ENCODE measurements at places on chromosomes 2 and 18.

DNA sequence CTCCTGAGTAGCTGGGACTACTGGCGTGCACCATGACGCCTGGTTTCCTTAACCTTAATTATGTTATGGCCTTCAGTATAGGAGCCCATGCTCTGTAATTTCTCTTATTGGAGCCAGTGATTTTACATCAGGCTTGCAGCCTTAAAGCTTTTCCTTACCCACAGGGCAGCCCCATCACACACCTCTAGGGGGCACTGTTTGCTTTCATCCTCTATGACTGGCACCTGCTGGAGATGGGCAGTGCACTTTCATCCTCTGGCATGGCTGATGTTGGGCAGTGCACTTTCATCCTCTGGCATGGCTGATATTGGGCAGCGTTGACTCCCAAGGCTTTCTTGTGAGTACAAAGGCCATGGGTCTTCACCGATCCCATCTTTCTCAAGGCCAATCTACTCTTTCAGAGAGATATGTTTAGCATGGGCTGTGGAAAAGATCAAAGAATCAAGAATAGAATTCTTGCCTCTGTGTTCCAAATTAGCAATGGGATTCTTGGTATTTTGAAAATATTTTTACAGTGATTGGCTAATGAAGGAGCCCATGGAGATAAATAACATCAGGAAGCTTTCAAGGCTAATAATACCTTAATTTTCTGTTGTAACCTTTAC is 80.7 kb upstream of the MEX3C start:
- DNase-seq: peak; percentile 74

GRCh38 chr2:51516667-51517066 is 484.7 kb upstream of the NRXN1 start:
- DNase-seq: no peak

DNA sequence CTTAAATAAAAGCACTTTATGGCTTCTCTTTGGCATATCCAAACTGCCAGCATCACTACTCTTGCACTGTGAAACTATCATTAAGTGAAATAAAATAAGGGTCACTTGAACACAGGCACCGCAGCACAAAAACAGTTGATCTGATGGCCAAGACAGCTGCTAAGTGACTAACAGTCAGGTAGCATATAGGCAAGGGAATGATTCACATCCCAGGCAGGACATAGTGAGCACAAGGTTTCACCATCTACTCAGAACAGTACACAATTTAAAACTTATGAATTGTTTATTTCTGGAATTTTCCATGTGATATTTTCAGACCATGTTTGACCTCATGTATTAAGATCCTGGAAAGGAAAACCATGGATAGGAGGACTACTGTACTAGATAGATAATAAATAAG is 214.2 kb downstream of the MREG start:
- no peak for DNase-seq

DNA sequence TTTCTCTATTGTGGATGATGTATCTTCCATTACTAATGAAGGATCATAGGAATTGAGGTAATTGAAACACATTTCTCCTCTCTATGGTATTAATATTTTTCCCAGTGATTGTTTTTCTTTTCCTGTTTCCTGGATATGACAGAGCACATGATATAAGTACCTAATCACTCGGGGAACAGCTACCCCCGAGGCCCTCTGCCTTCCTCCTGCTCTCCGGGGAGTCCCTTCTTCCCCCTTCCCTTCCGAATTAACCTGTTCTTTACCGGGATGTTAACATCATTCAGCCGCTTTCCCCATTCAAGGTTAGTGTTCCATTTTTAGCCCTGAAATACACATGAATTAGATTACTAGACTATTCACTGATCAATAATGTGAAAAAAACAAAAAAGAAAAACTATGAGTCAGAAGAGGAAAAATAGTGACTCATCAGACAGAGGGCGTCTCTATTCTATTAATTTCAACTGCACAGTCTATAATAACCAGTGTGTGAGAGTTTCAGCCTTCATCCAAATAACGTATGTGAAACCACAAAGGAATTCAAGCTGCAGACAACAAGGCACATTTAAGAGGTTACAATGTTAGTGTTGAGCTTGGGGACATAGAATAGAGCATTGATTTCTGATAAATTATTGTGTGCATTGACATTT is 450.8 kb downstream of the DLGAP1 start:
- DNase-seq: no peak

DNA sequence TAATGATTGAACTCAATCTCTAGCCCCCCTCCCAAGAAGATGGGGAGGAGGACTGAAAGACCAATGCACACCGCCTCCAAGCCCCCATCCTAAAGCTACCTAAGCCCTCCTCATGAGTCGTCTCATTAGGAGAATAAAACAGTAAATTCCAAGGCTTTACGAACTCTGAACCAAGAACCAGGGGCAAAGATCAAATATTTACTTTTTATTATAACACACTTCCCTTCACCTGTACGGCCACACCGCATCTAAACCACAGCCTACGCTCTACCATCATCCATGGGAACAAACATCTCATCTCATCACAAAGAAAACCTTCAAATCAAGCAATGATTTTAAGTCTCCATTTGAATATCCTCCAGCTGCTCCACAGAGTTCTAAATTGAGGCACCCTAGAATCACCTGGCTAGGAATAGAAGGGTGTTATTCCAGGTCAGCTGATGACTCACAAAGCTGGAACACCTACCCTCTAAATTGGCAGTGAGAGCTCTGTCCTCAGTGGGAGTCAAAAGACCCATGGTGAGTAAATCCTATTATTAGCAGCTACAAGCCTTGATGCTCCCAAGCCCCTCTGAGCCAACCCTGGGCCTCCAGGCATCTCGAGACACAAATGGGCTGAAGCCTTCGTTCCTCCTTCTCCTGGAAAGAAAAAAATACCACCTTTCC is 45.6 kb upstream of the BZW1 start:
- no peak for DNase-seq

DNA sequence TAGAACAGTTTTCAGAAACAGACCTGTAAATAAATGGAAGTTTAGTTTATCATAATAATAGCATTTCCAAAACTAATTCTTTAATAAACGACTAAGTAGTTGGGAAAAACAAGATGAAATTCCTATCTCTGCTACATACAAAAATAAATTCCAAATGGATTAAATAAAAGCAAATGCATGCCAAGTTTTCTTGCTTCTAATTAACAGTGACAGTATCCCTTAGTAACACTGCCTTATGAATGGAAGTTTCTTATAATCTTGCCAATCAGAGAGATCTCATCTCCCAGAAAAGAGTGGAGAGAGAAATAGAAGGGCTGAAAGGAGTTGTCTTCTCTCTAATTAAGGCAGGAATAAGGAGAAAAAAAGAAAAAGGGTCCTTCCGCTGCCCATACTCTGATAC is 133.9 kb downstream of the GFPT1 start:
- DNase-seq: no peak

- no peak for DNase-seq
These were observed 186.2 kb upstream of the PARD3B start for GRCh38 chr2:204359076-204359475.

- DNase-seq: no peak
These were observed 1.4 kb upstream of the SLC20A1 start for GRCh38 chr2:112644155-112644932.

GRCh38 chr2:226207671-226208070 is 591.9 kb downstream of the IRS1 start:
- DNase-seq: no peak

- DNase-seq: no peak
These were observed 77.8 kb upstream of the DTNA start for GRCh38 chr18:34632321-34632720.

- DNase-seq: no peak
These were observed 62.7 kb upstream of the KIF5C start for GRCh38 chr2:148812306-148812705.

DNA sequence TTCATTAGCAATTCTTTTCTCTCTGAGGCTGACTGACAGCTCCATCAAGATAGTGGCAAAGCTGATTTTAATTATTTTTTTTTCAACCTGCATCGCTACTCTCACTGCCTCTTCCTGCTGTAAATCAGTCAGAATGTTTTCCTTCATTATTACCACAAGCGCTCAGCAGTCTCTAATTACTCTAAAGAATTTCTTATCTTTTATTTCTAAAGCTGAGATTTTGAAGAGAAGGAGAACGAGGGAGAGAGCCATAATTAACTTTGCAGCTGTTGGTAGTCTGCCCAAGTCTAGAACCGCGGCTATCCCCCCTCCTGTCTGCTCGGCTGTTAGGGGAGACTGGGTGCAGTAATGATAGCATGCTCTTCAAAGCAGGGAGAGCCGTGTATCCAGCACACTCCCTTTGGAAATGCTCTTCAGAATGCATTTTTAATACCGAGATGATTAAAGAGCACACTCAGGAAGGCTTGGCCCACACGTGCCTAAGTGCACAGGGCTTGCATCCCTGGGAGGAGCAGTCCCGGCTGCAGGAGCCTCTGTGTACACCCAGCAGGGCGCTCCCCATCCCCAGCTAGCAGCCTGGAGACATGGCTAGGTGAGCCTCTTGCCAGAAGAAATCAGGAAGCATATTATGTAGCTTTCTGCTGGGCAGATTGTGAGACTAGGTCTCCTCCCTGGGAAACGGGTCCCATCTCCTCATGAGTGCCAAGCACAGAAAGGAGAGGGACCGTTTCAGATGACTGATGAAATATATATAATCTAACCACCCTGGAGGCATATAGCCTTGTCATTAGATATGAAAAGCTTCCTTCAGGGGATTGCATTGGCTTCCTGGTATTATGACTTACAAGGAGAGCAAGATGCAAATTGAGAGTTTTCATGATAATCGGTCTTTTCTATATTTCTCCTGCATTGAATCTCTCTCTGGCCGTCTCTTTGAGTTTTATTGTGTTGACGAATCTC is 555.2 kb downstream of the CMPK2 start:
- DNase-seq: no peak

DNA sequence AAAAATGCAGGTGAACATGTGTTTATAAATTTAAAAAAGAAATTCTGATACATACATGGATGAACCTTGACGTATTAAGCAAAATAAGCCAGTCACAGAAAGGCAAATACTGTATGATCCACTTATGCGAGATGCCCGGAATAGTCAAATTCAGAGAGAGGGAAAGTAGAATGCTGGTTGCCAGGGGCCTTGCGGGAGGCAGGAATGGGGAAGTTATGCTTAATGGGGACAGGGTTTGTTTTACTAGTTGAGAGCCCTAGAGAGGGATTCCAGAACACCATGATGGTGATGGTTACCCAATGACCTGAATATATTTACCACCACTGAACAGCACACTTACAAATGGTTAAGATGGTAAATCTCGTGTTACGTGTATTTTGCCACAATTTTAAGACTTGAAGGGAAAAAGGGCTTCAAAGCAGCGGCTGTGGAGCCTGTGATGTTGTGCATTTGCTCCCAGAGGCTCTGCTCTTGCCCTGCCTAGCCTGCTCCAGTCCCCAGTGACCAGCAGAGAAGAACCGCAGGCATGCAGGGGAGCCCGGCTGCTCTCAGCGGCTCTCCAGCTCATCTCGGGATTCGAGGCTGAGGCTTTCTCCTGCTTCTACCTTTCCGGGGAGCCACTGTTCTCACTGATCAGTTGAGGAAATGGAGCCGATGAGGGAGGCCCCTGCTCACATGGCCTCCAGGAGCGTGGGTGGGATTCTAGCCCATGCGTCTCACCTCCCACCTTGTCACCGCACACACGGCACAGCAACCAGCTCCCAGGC is 51.7 kb upstream of the TFCP2L1 start:
- DNase-seq: no peak

- DNase-seq: no peak
These were observed 106.8 kb upstream of the ZFP36L2 start for GRCh38 chr2:43333101-43333655.

- DNase-seq: no peak
These were observed 219.9 kb downstream of the EXOC6B start for GRCh38 chr2:72605836-72606442.

DNA sequence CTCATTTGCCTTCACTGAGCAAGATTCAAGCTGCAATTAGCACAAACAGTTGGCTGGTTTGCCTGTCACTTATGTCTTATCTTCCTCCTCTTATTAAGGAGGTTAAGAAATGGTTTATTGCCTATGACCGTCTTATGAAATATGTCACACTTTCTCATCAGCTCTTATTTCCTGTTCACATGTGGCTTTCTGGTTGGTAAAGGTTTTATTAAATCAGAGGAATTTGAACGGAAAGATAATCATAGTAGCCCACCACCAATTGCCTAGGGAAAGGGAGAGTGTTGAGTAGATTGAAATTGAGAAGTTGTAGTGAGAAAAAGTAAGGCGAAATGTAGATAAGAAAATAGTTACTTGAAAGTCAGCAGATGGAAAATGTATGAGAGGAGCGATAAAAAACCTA is 4.2 kb upstream of the IL1R1 start:
- no peak for DNase-seq

DNA sequence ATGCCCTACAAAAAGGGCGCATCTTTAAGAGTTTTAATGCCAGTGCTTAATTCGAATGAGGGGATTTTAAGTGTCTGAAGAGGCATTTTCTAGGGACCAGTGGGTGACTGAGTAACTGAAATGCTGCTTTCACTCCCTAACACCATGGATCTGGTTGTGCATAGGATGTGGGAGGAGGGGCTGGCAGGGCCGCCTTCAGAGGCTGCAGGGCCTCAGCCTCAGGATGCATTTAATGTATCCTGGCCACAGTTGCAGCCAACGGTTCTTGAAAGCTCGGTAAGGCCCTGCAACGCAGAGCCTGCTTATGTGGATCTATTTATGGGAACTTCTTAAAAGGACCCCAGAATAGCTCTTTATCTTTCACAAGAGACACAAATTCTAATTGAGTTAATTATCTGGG is 25.8 kb upstream of the IL18RAP start:
- DNase-seq: no peak

DNA sequence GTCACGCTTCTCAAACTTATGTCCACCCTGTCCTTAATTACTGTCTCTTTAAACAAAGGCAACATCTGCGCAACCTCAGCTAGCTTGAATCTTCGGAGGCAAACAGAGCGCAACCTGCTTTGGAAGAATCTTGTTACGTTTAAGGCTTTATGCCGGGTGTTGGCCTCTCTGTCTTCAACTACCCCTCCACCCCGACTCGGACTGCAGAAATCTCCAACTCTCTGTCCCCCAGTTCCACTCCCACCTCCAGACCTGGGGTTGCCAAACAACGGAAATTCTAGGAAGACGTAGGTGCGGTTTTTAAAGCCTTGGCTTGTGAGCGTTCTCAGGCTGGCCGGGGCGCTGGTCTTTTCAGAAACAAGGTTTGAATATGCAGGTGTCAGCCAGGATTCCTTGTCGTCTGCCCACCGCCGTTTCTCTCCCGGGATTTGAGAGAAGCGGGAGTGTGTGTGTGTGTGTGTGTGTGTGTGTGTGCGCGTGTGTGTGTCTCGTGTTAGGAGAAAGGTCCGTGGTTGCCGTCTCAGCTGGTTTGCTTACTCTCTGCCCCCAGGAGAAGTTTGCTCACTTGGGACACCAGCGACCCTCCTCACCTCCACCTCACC is 1.1 kb upstream of the ONECUT2 start:
- DNase-seq: peak; percentile 56

- DNase-seq: no peak
These were observed 17.7 kb upstream of the ZDBF2 start for GRCh38 chr2:206256706-206257205.

- DNase-seq: no peak
These were observed 118.2 kb downstream of the VWC2L start for GRCh38 chr2:214529021-214529420.

GRCh38 chr2:175414191-175414881 is 232.8 kb upstream of the ATP5MC3 start:
- no peak for DNase-seq

GRCh38 chr2:66264354-66264753 is 170.6 kb upstream of the MEIS1 start:
- DNase-seq: no peak

All from H9 (cell line).